MG63 (cell line): ENCODE measurements at places on chromosomes 5 and 9.

DNA sequence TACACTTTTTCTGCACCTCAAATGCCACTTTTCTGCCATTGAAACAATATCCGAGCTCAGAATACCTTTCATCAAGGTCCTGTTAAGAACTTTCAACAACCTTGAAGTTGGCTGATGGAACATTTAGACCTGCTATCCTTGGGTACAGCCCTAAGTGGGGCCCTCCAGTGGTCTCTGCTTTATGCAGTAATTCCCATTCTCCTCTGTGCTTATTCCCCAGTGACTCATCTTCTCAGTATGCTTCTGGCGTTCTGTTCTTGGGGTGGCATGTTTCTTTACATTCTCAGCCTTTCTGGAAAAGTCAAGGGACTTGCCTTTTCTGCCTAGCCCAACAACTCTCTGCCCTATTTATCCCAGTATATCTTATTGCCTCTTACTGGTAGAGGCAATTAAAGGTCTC, 7.1 kb downstream of the ANP32B start:
- peak; percentile 55 for DNase-seq

DNA sequence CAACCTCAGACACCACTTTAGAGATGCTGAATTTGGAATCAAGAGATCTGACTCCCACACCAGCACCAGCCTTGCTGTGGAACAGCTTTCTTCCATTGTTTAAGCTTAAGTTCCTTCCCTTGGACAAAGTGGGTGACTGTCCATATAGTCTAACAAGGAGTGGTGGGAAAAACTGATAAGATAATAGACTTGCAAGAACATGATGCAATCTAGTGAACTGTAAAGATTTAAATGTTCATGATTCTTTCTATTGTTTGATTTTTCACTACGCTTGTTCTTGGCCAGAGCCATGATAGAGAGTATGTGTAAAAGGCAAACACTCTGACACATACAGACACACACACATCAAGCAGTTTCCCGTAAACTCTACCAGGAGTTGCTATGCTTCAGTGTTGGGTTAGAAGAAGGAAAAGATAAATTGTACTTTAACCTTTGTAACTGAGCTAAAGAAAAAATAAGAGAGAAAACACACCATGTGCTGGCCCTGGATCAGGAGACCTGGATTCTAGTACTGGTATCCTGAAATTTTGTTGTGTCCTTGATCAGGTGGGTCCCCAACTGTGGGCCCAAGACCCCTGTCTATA, 94.3 kb downstream of the PAPPA start:
- no peak for DNase-seq

DNA sequence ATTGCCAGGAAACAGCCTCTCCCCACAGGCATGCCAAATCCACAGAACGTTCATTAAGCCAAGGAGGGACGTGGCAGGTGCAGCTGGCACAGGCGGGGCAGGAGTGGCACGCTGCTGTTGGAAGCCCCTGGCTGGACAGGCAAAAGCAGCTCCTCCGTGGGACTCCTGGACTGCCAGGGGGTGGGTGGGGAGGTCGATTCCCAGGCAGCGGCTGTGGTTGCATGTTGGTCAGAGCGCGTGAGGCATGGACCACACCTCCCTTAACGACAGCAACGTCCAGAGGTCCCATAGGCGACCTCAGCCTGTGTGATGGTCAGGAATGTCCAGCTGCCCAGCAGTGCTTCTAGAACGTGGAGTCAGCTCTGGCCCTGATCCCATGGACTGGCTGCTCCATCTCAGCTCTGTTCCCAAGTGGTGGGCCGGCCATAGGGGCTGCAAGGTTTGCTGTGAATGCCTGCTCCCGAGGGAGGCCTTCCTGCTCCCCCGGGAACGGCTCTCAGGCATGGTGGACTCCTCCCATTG, 6.9 kb downstream of the SLC6A19 start:
- no peak for DNase-seq

- DNase-seq = peak; percentile 16
Observed at GRCh38 chr5:117731446-117731845, 1156.8 kb upstream of the SEMA6A start.

DNA sequence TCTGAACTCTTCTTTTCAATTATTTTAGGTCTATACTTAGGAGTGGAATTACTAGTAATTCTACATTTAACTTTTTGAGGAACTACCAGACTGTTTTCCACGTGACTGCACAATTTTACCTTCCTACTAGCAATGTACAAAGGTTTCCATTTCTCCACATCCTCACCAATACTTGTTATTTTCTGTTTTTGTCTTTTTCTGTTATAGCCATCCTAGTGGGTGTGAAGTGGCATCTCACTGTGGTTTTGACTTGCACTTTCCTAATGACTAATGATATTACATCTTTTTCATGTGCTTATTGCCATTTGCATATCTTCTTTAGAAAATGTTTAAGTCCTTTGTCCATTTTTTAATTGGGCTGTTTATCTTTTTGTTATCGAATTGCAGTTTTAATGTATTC, 136.9 kb upstream of the EGFLAM start:
- no peak for DNase-seq

GRCh38 chr5:174737330-174737729, 12.9 kb downstream of the MSX2 start:
- DNase-seq = no peak

GRCh38 chr9:22228542-22228941, 218.1 kb upstream of the DMRTA1 start:
- no peak for DNase-seq

- peak; percentile 20 for DNase-seq
Observed at GRCh38 chr5:128905568-128906110, 59.6 kb upstream of the SLC27A6 start.

DNA sequence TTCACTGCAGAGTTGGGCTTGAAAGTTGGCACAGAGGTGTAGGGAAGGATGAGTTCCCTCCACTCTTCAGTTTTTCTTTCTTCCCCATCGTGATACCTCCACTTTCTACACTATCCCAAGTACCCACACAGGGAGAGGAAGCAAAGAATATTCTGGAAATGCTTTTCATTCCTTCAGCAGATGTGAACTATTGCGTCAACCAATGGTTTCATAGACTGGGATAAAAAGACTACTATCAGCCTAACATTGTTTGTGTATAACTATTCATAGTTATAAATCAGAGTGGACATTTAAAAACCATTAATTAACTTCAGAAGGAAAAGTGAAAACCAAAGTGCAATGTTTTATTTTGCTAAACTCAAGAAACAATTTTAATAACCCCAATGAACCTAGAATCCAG, 63.6 kb upstream of the MAMDC2 start:
- DNase-seq = no peak

DNA sequence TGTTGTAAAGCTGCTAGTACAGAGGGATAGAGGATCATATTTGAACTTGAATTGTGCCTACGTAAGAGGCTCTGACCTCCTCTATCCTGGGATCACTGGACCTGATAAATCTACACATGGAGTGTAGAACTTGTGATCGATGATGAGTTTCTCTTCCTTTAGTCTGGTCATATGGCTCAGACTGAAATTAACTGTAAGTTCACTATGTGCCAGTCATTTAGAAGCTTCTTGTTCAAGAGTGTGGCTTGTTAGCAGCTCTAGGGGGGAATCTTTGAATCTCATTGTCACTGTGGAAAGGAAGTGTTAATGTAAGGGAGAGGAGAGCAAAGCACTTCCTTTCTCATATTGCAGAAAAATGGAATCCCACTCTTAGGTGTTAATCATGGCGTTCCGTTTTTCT, 12.1 kb downstream of the ZBTB34 start:
- DNase-seq = no peak

DNA sequence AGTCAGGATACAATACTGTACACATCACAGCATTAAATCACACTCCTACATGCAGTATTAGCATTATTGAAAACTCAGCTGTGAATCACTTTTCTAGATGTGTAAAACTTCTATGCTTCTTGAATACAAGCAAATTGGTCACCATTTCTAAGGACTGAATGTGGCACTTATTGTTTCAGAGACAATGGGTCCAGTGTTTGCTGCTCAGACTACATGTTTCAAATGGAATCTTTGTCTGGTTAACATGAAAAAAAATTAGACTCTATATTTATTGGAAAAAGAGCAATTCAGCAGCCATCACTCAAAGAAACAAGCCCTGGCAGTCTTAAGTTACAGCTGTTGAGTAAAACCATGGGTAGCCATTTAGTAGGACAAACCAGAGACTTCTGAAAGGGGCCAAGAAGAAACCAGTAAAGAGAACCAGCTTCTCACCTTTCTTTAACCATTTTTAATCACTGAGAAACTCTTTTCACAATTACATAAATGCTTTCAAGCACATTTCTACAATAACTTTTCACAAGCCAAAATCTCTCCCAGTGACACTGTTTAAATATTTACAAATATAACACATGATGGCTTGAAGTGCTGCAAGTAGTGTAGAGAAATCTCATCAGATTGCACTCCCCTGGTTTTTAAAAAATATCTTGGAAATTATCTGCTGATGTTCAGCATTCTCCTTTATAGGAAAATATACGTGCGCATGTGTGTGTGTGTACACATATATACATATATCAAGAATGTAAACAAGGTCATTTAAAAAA, 35.2 kb downstream of the OR2K2 start:
- no peak for DNase-seq

DNA sequence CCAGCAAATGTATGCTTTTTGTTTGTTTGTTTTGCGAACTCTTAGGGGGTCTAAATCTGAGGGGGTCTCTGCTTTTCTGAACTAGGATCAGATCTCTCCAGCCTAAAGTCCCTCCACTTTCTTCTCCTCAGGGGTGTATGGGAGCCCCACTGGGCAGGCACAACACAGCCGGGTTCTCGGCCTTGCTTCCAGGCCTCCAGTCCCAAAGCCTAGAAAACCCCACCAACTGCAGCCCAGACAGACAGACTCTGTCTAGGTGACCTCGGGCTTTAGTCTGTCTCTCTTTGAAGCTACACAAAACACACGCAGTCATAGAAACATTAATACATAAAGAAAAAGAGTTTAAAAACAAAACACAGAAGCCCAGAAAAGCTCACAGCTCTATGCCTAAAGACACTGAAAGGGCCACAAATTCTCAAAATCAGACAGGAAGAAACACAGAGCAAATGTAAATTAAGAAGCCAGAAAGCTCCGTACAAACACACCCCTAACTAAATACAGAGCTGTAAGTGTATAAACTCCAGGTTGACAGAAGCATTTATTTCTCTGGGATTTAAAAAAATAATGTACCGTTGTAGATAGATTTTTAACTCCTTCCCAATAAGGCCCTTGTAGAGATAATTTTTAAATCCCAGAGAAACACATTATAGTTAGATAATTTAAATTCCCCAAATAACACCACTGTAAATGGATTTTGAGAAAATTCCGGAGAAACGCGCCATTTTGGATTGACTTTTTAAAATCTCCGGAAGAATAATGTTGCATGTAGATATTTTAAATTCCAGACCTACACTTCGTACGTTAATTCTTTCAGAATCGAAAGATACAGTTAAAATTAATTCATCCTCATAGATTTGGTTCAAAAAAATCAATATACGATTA, 2.0 kb downstream of the PITX1 start:
- no peak for DNase-seq

DNA sequence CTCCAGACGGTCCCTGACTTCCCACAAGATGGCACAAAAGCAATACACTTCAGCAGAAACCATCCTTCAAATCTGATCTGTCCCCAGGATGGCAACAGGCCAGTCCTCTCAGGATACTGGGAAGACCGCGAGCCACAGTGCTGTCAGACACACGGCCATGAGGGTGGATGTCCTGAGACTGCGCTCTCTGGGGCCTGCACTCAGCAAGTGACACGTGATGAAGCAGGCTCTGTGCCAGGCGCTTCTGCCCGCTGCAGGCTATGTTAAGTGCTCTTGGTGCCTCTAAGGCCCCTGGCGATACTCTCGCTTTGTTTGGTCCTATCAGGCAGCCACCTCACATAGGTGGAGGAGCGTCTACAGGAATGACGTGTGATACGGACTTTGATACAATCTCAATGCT, 7.1 kb downstream of the BRD9 start:
- no peak for DNase-seq

DNA sequence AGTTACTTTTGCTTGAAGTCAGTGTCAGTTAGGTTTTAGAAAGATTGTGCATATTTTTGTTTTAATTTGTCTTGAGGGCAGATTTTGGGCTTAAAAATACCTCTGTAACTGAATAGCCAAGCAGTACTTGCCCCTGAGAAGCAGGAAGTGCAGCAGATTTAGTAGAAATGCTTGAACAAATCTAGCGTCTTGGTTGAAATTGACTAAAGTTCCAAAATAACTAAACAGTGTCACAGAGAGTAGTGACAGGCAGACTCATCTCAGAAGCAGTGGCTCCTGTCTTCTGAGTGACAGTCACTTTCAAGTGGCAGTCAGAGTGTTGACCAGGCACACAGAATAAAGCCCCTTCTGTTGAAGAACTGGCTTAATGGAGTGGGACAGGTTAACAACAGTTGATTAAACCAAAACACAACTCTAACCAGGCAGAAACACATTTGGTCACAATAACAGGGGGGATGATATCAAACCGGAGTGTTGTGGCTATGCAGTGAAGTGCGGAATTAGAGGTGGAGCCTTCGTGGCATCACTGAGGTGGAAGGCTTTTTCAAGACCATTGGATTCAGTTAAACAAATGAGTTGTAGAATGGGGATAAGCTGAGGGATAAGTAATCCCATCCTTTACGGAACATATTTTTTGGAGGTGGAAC, 29.1 kb downstream of the TRIO start:
- DNase-seq = no peak

- DNase-seq = no peak
Observed at GRCh38 chr5:176822041-176822792, 11.9 kb downstream of the UNC5A start.

DNA sequence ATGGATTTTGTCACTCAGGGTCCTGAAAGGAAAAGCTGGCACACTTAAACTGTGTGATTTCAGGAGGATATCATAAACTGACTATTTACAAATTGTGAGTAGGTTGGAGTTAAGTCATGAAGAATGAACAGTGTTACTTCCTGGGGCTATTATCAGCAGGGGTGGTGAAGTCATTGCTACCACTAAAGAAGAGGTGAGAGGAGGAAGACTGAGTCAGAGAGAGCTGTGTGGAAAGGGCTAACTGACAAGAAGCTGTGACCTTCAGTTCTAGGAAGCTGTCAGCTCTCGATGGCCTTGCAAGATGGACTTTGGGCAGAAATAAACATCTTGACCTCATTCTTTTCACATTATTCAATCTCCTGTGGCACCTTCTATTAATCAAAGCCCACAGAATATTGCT, 72.3 kb upstream of the STARD4 start:
- DNase-seq = peak; percentile 72

GRCh38 chr5:140565024-140565779, 574 bp downstream of the SLC35A4 start:
- DNase-seq = no peak

- DNase-seq = no peak
Observed at GRCh38 chr5:154486427-154486866, 8.4 kb upstream of the HAND1 start.
